ENCODE measurements at places on chromosomes 3 and 15.

DNA sequence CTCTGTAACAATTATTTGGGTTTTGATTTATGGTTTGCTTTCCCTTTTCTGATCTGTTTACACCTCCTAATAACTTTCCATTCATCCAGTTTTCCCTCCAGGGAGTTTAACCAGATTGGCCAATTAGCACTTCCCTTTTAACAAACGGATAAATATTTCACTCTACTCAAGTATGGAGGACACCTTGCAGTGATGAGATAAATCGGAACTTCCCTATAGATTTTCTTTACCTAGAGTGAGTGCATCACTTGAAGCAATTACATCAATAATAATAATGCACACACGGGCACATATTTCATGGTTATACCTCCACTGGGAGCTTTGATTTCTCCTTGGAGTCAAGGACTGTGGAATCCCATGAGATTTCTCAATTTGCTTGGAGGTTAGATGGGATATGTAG lies 239.1 kb upstream of the CFAP20DC start:
- DNase-seq, result no peak

- DNase-seq, result no peak
These were observed 62.8 kb downstream of the SYNM start for GRCh38 chr15:99167640-99168039.

DNA sequence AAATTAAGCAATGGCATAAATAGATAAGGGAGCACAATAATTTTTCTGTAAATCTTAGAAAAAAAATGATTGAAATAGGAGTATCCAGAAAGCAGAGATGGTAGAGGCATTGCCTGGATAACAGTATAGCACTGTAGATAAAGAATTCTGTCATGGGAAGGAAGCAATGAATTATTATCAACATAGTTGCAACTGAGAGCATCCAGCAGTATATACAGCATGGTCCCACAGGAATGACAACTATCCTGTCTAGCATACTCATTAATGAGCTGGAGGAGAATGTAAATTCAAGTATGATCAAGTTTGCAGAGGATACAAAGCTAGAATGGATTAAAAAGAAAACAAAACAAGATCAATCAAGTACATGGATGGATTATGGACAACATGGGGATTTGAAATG lies 90.8 kb downstream of the DPH6 start:
- DNase-seq, result no peak

- no peak for DNase-seq
These were observed 181.3 kb downstream of the LSAMP start for GRCh38 chr3:116263842-116264545.
